ENCODE measurements at places on chromosomes 2 and 18.

GRCh38 chr2:100365434-100365833 lies 43.1 kb upstream of the LONRF2 start:
- DNase-seq = no peak

DNA sequence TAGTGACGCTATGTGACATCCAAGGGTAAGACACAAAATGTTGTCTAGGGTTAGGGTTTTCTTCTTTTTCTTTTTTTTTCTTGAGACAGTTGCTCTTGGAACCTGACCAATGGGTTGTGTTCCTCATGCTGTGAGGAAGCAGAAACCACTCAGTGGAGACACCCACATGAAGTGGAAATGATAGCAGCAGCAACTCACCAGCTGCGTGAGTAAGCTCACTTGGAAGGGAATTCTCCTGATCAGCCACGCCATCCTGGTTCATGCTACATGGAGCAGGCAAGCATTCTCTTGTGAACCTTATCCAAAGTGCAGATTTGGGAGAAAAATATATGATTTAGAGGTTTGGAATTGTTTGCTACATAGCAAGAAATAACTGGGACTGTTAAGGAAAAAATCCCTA lies 863.7 kb downstream of the EPHA4 start:
- DNase-seq = no peak

DNA sequence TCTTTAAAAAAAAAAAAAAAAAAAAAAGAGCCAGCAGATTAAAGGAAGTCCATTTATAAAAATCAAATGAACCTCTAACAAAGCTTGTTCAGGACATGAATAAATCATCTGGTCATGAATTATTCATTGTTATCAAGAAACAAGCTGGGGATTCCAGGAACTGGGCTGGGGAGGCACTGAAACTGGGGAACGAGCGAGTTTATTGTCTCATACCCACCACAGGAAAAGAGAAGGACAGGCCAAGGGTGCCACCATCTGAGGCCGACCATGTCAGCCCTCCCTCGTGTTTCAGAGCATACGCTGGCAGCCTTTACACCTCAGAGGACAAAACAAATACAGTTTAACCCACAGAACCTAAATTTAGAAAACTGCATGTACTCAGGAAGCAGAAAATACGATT lies 164.2 kb downstream of the VWC2L start:
- no peak for DNase-seq

GRCh38 chr2:69998761-69999160 lies 37.3 kb upstream of the ASPRV1 start:
- no peak for DNase-seq

- DNase-seq = no peak
Measured at GRCh38 chr2:8563814-8564474, 117.9 kb upstream of the ID2 start.

DNA sequence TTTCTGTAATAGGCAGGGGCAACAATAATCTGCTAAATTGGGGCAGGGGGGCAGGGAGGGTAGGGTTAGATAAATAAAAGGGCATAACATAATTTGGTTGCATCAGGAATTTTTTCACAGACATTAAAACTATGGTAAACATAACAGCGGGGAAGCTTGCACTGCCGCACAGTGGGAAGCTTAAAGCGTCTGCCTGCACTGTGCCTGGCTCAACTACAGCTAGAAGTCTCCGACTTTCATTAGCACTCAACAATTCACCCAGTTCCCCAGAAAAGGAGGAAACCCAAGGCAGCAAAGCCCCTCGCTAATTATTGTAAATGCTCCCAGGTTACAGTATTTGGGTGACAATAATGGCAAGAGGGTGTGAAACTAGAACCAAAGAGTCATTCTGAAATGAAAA lies 562.9 kb downstream of the ARHGAP15 start:
- no peak for DNase-seq

DNA sequence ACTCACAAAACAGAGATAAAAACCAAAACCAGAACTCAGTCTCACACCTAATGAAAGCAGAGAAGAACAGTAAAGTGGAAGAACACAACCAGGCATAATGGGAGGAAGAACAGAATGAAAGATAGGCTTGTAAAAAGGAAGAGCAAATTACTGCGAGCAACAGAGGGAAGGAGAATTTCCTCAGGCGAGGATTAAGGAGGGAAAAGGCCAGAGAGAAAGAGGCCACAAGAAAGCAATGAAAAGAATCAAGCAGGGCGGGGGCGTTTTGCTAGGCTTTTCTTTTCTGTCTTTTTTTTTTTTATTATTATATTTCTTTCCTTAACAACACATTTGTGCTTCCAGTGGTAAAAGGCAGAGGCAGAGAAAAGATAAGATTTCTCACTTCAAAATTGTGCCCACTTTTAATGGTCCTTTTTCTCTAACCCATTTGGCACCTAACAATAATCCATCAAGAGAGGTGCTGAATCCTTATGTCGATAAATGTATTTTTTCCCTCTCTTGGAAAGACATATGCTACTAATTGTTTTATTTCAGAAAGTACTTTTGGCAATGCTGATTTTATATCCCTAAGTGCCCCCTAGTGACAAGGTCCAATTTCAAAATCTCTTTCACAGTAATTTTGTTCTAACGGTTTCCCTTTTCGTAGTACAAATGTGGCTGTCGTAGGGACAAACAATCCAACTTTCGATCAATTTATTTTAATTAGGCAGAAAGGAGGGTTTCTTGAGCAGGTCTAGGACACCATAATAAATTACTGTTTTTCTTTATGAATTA lies 138.7 kb upstream of the AQP4 start:
- no peak for DNase-seq

GRCh38 chr2:12070581-12070980 lies 324.1 kb downstream of the LPIN1 start:
- no peak for DNase-seq

GRCh38 chr2:64137996-64138395 lies 6.2 kb downstream of the PELI1 start:
- no peak for DNase-seq

- no peak for DNase-seq
Measured at GRCh38 chr2:36359067-36359466, 3.5 kb downstream of the CRIM1 start.

DNA sequence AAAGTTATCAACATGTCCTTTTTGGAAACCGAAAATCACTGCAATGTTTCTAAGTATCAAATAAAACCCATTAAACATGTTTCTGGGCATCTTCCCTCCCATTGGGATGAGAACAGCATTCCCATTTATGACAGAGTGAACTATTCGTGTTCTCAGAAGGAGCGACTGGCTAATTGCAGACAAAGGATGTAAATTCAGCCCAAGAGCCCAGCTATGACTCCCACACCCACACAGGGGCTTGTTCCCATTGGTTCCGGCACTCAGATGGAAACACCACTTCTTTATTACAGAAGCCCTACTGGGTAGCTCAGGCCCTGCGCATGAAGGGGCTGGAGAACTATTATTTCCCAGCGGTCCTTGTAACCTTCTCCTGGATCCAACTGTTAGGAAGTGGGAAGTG lies 16.6 kb upstream of the NPAS2 start:
- no peak for DNase-seq

DNA sequence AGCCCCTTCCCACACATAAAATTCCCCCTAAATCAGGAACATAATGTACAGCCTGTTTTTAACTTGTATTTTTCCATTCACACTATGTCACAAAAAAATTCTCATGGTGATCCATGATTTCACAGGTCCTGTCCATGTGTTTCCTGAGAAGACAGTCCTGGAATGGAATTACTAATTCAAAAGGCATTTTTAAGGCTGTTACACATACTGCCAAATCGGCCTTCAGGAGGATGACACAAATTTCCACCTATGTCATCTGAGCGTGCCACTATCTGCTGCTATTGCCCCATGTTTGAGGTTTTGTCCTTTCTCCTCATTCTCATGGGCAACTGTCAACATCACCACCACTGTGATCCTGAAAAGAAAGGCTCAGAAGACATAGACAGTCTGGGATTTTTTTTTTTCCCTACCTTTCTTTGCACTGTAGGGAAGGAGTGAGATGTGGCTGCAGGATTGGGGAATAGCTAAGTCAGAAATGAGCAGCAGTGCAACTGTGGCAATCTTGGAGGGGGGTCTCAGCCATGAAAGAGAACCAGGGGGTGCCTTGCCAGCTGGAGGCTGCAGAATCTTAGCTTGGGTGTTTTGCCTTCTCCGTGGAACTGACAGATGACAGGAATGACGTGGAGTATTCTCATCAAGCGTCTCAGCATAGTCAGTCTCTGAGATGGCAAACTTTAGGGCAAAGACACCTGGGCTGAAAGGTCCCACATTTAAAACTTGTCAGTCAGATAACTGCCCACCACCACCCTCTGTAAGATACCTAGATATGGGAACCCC lies 73.4 kb downstream of the MARCHF4 start:
- DNase-seq = no peak

GRCh38 chr2:17959356-17959755 lies 80.9 kb downstream of the KCNS3 start:
- DNase-seq = no peak

DNA sequence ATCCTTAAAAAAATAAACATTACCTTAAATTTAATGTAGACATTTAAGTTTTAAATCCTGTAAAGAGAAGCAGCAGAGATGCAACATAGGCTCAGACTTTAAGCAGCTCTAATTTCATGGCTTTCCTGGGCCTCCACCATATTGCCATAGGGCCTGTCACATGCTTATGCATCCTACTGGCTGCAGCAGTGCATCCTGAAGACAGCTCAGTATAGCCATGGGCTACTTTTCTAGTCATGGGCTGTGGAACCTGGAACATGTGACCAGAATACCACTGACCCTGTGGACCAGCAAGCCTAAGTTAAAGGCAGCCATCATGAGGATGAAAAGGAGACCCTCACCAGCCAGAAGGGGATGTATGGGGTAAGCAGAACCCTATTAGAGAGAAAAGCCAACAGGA lies 10.7 kb downstream of the RMP24 start:
- no peak for DNase-seq

DNA sequence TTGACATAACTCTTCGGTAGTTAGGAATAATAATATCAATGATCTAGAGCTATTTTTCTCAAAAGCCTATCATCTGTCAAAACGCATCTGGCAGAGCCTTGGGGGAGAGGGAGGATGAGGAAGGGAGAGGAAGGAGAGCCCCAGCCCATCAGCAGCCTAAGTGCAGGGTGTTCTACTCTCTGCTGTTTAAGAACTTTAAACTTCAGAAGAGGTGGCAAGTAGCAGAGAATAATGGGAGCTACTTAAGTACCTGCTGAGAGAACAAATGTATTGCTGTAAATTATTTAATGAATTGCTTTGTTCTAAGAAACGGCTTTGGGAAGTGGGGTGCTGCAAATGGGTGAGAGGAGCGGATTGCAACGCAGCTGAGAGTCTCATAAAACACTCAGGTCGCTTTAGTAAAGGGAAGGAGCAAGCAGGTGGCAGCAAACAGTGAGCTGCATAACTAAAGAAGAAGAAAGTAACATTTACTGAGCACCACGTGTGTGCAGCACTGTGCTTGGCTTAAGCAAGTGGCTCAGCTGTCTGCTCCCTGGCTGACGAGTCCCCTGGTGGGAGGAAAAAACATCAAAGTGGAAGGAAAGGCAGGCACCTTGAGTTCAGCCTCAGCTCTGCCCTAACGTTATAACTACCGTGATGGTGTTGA lies 26.3 kb upstream of the SH3RF3 start:
- no peak for DNase-seq

DNA sequence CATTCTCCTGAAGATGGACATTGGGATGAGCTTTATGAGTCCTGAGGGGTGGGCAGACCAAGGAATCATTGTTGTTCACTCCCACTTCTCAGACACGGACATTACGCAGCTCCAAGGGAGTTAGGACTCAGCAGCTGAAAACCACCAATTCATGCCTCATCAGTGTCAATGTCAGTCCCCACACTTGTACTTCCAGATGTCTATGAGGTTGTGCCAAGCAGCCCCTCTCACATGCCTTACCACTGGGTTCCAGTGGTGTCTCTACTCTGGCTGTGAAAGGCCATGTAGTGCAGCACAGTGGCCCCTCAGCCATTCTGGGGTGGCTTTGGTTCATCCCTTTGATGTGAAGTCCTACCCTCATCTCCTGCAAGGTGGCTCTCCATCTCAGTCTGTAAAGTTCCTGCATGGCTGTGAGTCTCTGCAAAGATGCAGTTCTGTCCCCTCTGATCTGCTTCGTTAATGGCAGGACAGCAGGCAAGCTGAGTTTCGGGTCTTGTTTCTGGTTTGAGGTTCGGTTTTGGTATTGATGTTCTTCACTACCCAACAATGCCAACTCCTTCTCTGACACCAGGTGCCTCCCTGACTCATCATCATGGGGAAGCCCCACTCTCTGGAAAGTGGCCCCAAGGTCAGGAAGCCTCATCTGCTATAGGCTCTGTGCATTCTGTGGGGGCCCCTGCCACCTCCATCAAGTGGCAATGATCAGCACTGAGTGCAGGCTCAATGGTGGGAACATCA lies 14.0 kb upstream of the COL6A3 start:
- no peak for DNase-seq

GRCh38 chr2:202148515-202149154 lies 75.6 kb downstream of the KIAA2012 start:
- DNase-seq = no peak

DNA sequence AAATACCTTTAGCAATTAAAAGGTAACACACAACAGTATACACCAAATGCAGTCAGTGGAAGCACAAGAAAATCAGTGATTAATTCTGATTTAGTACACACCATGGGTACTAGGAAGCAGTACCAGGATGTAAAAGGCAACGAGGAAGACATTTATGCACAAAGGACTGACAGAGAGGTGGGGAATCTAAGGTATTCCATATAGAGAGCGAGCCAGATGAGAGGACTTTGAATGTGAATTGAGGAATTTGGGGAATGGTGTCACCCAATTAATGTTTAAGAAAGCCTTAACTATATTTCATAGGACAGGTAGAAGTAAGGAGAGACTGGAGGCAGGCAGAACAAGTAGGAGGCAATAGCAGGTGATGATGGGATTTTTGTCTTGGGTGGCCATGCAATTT lies 11.7 kb downstream of the CPS1 start:
- no peak for DNase-seq

- peak; percentile 25 for DNase-seq
Measured at GRCh38 chr2:190466819-190467446, 58.8 kb downstream of the MFSD6 start.

- no peak for DNase-seq
Measured at GRCh38 chr2:168430431-168430830, 25.6 kb upstream of the CERS6 start.

DNA sequence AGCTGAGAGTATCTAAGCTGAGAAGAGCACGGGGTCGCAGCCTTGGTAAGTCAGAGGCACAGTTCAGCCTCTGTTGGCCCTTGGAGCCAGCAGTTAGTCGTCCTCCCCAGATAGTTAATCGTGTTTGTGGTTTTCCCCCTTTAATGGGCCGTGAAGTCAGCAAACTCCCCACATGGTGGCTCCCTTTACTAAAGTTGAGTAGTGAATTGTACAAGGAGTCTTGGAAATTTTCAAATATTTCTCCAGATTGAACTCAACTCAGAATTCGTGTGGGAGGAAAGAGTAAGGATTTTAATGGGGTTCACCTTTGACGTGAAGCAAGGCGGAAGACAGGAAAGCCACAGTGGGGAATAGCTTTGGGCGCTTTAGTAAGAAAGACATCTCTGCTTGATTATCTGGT lies 2.4 kb upstream of the ADCYAP1 start:
- peak; percentile 35 for DNase-seq

Data from HuH-7.5 (cell line).